WERI-Rb-1 (cell line): ENCODE measurements at places on chromosomes 11 and 22.

- no peak for DNase-seq
Observed at GRCh38 chr22:42773167-42773566, 52.5 kb upstream of the A4GALT start.

DNA sequence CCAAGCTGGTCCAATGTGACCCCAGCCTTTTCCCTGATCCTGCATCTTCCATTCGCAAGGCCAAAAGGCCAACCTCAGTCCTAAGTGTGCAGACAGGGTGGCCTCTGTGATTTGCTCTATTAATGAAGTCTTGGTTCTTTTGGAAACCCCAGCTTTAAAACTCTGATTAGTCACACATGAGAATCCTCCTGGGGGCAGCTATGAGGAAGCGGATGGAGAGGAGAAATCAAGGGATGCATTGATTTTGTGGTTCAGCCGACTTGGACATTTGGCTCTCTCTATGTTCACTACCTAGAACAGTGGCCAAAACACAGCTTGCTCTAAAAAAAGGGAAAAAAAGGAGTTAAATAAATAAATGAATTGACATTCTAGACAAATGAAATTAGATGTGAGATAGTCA, 98.6 kb upstream of the USP47 start:
- DNase-seq: no peak

DNA sequence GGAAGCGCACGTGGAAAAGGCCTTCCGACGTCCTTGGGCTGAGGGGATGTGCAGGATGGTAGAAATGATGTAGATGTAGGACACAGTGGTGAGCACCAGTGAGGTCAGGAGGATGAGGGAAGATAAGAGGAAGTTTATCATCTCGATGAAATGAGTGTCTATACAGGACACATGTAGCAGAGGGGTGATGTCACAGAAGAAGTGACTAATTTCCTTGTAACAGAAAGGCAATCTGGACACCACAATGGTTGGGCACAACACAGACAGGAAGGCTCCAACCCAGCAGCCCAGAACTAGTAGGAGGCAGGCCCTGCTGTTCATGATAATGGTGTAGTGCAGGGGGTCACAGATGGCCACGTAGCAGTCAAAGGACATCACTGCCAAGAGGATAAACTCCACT, 35.0 kb upstream of the OR6M1 start:
- DNase-seq: no peak

- no peak for DNase-seq
Observed at GRCh38 chr22:36610056-36610455, 81.1 kb upstream of the EIF3D start.

DNA sequence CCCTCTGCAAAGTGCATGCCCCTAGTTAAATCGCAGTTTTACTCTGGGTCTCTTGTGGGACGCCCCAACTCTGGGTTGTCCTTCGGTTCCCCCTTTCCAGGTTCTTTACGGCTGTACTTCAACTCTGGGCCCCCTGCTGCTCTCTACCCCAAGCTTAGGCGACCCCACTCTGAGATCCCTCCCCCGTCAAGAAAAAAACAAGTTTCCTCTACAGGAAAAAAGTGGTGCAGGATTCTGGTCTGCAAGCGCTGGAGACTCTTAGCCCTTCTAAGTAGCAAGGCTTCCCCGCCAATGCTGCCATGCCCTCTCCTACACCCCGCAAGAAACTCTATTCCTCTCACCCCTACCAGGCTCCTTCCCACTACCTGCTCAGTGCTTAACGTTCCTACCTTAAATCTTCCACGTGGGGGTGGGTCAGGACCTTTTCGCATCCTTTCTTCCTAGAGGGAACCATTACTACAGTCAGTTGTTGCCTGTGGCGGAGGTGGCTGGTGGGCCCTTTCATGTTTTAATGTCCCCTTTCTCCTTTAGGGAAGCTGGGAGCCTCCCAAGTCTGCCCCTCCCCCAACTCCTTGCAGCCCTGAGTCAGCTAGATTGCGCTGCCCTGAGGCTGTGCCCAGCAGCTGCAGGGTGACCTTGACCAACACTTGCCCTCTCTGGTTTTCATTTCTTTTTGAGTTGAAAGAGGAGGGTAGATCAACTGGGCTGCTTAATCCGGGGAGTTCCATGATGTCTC, 1.4 kb downstream of the NEFH start:
- DNase-seq: no peak

- peak; percentile 85 for DNase-seq
Observed at GRCh38 chr22:19986410-19987341, 29.9 kb downstream of the ARVCF start.
